ENCODE measurements at places on chromosomes 5 and 9.

- no peak for DNase-seq
Observed at GRCh38 chr5:43891112-43891511, 288.1 kb downstream of the NNT start.

DNA sequence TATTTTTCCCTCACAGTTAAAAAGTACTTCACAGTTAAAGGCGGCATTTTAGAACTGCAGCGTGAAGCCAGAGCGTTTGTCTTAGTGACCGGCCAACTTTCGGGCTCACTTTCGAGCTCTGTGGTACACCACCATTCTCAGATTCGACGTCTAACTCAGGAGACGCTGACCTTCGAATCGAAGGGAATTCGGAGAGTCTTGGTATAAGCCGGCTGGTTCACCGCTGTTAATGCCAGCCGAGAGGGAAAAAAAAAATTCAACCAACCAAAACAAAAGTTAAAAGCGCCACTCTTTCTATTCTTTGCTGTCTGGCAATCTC is 544 bp upstream of the SNX24 start:
- DNase-seq: no peak

DNA sequence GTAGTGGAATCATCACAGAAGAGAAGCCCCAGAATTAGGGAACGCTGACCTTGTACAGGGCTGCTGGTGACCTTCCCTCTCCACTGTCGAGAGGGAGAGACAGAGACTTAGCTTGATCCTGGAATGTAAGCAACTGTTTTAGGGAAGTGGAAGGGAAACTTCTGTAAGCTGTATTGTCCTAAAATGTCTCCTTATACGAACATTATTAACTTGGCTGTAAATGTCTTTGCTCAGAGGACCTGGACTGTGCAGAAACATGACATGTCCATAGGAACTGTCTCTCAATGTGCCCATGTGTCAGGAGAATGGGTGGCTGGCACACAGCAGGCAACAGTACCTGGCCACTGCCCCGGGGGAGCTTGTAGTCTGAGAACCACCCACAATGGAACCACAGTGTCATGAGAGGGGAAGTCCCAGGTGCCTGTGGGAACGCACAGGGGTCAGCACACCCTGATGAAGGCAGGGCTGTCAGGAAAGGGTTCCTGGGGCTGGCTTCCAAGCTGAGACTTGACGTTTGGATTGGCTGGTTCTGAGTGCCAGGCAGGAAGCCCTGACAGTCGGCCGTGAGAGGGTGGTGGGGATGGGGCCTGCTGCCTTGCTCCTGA is 34.0 kb downstream of the DAP start:
- DNase-seq: no peak

GRCh38 chr5:14995229-14995628 is 123.7 kb upstream of the ANKH start:
- DNase-seq: no peak

DNA sequence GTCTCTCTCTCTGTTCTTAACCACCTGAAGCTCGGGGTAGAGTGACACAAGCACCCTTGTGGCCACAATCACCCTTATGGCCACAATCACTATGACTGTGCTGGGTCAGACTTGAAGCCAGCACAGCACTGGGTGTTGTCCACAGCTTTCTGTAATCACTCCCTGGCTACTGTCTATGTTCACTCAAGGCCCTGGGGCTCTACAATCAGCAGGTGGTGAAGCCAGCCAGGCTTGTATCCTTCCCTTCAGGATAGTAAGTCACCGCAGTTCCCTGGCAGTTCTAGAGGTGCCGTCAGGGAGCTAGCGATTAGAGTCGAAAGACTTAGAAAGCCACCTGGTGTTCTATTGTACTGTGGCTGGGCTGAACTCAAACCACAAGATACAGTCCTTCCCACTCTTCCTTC is 44.2 kb downstream of the GDA start:
- no peak for DNase-seq

GRCh38 chr9:112664531-112664930 is 53.4 kb downstream of the INIP start:
- no peak for DNase-seq

Measured in heart left ventricle (tissue), 16 donors.